ENCODE measurements at places on chromosomes 13 and 19.

GRCh38 chr13:95822303-95822702, 145.4 kb downstream of the DNAJC3 start:
- no peak for DNase-seq

DNA sequence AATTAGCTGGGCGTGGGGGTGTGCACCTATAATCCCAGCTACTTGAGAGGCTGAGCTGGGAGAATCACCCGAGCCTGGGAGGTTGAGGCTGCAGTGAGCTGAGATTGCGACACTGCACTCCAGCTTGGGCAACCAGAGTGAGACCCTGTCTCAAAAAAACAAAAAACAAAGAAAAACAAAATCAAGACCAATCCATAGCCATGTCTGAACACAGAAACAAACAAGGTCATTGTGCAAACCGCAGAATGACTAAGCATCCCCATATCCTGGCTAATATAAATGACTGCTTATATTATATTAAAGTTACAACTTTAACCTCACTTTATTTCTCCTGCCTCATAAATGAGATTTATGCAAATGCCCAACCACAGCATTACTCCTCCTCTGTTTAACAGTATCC, 2.3 kb upstream of the LYPD3 start:
- no peak for DNase-seq

DNA sequence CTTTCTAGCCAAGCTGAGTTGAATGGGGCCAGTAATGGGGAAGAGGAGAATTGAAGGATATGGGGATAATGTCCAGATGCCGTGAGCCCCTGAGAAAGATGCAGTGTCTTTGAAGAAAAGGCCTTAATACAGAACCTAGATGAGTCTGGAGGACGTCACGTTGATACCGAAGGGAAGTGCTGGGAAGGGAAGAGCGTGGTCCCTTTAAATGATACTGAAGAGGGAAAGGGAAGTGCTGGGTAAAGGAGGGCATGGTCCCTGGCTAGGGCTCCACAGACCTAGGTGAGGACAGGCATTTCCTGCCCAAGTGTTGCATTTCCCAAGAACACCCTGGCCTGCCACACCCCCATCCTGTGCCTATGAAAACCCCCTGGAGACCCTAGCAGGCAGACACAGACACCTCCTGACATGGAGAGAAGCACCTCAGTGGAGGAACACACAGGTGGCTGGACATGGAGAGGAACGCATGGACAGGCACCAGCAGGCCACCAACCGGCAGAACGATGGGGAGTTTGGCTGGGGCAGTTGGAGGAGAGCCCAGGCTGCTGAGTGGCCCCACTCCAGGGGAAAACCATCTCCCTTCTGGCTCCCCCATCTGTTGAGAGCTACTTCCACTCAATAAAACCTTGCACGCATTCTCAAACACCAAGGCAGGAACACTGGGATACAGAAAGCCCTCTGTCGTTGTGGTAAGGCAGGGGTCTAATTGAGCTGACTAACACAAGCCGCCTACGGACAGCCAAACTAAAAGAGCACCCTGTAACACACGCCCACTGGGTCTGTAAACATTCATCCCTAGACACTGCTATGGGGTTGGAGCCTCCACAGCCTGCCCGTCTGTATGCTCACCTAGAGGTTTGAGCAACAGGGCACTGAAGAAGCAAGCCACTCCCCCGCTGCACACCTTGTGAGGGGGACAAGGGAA, 34.9 kb upstream of the POMP start:
- no peak for DNase-seq

- no peak for DNase-seq
Measured at GRCh38 chr19:52679598-52679997, 41.4 kb upstream of the ZNF83 start.

DNA sequence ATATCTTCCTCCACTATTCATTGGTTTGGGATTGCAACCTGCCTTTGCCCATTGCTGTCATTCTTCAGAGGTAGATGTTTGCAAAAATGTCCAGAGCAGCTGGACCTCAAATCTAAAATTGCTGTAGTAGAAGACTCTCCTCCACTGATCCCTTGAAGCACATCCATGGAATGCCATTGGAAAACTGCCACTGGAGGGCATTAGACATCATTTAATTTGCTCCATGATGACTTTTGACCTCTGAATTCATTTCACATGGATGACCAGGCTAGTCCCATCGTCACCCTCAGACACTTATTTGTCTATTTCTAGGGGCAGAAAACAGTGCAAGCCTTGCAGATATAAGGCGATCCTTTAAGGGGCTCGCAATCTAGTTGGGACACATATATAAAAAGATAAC, 33.9 kb upstream of the FLT1 start:
- DNase-seq = no peak

GRCh38 chr19:8261347-8261746, 46.8 kb downstream of the CD320 start:
- no peak for DNase-seq

- DNase-seq = no peak
Measured at GRCh38 chr19:36149673-36150406, 2.4 kb downstream of the COX7A1 start.

- DNase-seq = peak; percentile 83
Measured at GRCh38 chr13:91398413-91399188, at the start of gene GPC5. TSS of gene GPC5 (plus strand) at chr13:91398621.

DNA sequence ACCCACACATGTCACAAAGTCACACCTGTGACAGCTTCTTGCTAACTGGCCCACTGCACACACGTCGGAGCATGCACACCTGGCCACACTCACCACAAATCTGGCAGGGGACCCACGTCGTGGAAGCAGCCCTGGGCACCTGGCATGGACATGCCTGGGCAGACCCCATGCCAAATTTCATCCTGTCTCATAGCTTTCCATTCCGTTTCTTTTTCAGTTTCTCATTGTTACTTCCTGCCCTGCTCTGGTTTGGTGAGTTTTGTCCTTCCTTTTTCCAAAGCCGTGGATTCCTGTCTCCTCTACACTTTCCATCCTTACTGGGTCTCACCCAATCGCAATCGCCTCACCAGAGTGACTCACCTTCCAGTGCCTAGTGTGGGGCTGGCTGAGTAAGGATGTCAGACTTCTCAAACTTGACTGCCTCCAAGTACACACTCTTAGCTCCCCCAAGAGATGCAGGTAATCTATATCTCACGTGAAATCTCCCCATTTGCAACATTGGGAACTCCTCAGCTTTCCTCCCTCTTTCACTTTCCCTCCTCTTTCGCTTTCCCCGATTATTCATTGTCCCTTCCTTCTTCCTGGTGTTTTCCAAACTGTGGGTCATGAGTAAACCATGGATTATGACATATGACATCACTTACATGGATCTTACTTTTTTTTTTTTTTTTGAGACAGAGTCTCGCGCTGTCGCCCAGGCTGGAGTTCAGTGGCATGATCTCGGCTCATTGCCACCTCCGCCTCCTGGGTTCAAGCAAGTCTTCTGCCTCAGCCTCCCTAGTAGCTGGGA, 1.6 kb upstream of the BBC3 start:
- DNase-seq = no peak

DNA sequence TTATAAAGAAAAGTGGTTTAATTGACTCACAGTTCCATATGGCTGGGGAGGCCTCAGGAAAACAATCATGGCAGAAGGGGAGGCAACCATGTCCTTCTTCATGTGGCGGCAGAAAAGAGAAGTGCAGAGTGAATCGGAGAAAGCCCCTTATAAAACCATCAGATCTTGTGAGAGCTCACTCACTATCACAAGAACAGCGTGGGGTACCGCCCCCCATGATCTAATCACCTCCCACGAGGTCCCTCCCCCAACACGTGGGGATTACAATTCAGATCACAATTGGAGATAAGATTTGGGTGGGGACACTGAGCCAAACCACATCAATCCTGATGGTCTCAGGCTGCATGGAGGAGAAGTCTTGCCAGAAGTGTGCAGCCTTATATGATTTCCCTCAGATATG, 26.0 kb downstream of the TM9SF2 start:
- DNase-seq = no peak

- no peak for DNase-seq
Measured at GRCh38 chr13:101792189-101792588, 339.7 kb downstream of the ITGBL1 start.

DNA sequence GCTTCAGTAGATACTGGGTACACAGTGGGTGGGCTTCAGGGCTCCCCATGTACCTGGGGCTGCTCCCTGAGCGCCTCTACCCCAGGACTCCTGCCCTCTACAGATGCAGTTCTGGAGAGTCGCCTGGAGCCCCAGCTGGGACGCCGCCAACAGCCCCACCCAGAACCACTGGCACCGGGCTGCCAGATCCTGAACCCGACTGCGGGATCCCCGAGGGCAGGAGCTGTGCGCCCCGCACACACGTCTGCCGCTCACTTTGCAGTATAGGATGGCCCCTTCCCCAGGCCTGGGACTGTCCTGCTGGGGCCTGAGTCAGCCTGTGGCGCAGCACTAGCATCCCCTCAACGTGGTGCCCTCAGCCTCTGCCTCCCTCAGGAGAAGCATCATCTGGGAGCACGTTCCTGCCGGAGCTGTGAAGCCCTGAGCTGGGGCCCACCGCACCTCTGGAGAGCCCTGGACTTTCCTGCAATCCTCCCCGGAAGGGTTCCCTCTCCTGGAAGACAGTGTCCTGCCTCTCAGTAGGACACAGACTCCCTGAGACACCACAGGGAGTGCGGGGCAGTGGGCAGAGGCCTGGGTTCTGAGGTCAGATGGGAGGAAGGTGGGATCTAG, 3.7 kb downstream of the REXO1 start:
- DNase-seq = no peak

DNA sequence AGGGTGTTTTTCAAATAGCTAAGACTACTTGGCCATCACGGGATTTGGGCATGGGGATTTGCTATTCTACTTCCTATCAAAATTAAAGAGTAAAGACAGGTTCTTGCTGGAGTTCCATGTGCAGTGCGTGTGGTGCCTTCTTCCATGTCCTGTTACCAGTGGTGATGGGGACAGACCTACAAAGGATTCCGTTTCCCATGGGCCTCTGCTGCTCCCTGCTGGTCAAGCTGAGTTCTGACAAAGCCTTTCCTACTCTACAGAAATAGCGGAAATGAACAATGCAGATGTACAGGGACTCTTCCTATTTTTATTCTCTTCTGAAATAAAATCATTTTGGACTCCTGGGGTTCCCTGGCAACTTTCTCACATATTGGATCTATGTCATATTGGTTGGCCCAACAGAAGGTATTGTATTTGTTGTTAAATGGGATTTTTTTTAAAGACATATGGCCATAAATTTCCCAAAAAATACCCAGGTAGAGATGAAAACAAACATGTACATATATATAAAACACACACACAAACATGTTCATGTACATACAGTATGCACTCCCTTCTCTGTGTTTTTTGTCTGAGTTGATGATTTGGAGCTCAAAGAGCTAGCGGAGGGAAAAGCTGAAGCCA, 90.5 kb upstream of the SLC15A1 start:
- DNase-seq = peak; percentile 49

GRCh38 chr13:33037673-33038072, 21.4 kb downstream of the KL start:
- DNase-seq = no peak

DNA sequence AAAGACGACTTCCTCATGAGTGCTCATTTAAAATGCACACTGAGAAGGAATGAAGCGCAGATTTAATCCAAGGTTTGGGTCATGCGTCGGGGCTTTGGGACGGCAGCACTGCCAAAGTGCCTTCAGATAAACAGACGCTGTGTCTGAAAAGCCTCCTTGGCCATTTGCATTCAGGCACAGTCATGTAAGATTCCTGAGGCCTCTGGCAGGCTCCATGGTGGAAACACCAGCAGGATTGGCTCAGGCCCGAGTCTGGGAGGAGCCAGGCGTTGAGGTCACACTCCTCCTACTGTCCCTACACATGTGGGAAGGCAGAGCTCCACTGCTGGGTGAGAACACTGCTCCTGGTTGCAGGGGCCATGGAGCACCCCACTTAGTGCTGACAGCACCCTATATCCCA, 113.3 kb upstream of the KL start:
- DNase-seq = no peak

- no peak for DNase-seq
Measured at GRCh38 chr19:47494729-47495128, 10.7 kb upstream of the KPTN start.

- no peak for DNase-seq
Measured at GRCh38 chr19:33813391-33814101, 16.9 kb downstream of the KCTD15 start.

- no peak for DNase-seq
Measured at GRCh38 chr13:79846386-79846785, 365.4 kb downstream of the NDFIP2 start.

DNA sequence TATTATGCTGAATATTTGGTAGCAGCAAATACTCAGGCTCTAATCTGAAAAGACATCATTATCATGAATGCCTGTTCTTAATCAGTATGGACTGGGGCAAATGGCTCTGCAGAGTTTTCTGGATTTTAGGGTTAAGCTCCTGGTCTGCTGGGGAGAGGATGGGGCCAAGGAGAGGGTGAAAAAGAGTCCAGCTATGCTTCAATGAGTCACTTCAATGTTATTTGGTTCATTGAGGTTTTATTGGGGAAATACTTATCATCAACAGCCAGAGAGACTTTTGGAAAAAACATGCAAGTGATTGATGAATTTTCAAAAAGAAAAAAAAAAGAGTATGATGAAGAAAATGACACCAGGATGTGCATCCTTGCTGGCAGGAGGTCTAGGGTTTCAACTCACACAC, 278.3 kb downstream of the UQCRFS1 start:
- DNase-seq = no peak

DNA sequence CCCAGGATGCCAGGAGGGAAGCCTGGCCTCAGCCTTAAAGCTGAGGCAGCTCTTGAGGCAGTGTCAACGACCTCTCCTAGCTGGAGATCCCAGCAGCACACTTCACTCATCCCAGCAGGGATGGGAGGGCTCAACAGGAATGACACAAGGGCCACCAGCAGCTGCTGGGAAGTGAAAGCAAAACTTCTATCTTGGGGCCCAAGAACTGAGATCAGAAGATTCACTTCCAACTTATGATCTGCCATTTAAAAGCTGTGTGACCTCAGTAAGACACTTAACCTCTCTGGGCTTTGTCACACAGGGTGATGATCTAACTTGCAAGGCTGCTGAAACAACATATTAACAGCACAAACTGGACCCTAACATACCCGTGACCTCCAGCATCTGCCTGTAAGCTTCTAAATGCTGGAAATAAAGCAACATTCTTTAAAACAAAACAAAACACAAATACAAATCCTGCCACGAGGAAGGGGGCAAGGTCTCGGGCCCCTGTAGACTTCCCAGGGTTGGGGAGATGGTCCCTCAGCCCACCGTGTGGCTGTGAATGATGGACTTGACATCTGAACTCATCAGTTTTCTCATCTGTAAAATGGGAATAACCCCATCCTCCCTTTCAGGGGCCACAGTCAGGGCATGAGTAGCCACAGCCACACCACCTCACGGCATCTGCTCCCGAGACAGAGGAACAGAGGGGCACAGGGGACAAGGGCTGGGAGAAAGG, 22.7 kb downstream of the ELL start:
- DNase-seq = no peak

GRCh38 chr19:33150852-33151518, 19.1 kb downstream of the WDR88 start:
- no peak for DNase-seq

Data from stimulated activated effector memory CD8-positive, alpha-beta T cell treated with anti-CD3 and anti-CD28 coated beads, Interleukin-12 subunit alpha, Interleukin-12 subunit beta, amount 100 ng/mL, for 72 hours (primary cell).